Testis (tissue), 5 donors: ENCODE measurements at places on chromosomes 16 and 17. TPM values are rescaled to one million over a fixed set of nuclear protein-coding genes. Genes with fewer than 3 reads are reported as not detected.

Gene TRIM25
- 76.3 TPM for total RNA-seq

Gene TBC1D3I
- total RNA-seq, result 2.2 TPM

Gene MRPL38
- total RNA-seq, result 88.7 TPM

Gene ASPA
- total RNA-seq, result 6.1 TPM

Gene KRT33A
- total RNA-seq, result 0.50 TPM

Gene HSDL1
- total RNA-seq, result 37.9 TPM

Gene MT1M
- total RNA-seq, result 2.2 TPM

Gene TMEM88
- total RNA-seq, result 4.6 TPM

Gene RAB37
- 0.94 TPM for total RNA-seq

Gene CHST4
- total RNA-seq, result 0.56 TPM

Gene KCNH6
- 0.79 TPM for total RNA-seq

Gene TMEM132E
- total RNA-seq, result 3.1 TPM

Gene KLHL10
- total RNA-seq, result 76.3 TPM

Gene ZFHX3
- 19.9 TPM for total RNA-seq

Gene HOXB5
- total RNA-seq, result 0.50 TPM

- no peak for DNase-seq
These were observed 40.6 kb downstream of the MIS12 start for GRCh38 chr17:5526821-5527598.

DNA sequence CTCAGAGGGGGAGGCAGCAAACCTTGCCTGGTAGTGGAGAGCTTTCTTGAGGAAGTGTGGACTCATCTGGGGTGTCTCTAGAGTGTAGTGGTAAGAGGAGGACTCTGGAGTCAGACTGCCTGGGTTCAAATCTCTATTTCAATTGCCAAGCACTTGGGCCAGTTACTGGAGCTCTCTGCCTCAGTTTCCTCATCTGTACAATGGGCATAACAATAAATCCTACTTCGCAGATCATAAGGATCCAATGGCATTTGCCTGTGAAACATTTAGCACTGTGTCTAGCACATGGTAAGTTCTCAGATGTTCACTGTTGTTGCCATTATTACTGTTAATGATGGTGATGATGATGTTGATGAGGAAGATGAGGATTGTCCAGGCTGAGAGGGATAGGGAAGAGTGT, 23.6 kb upstream of the WFDC1 start:
- DNase-seq, result no peak

GRCh38 chr16:57513371-57514102, 22.8 kb downstream of the CCDC102A start:
- no peak for DNase-seq

- DNase-seq, result no peak
These were observed 62.5 kb downstream of the NQO1 start for GRCh38 chr16:69663846-69664245.

DNA sequence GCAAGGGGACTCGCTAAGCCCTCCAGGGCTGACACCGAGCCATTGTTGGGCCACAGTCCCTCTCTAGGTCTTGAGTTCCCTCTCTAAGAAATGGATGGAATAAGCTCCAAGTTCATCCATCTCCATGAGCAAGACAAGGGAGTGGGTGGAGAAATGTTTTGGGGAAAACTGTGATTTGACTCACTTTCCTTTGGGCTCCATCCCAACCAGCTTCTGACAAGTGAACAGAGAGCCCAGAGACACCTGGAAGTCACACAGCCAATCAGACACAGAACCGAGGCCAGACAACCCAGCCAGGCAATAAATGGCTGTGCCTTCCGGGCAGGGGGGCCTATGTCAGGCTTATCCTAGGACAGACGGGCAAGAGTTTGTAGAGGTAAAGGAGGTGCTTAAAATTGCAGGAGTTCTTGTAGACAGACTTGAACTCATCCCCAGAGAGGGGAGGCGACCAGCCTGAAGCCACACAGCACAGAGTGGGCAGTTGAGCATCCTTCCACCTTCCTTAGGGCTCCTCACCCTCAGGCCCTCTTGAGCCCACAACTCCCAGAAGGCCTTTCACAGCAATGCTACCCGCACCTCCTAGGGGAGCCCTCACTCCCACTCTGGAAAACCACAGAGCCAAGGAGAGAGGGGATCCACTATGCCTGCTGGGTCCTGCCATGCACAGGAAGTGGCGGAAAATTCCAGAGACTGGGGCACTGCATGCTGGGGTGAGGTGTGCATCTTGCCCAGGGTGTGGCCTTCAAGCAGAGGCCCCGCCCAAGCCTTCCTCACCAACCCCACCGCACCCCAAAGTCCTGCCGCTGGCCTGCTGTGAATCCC, 9.5 kb upstream of the FAM83G start:
- no peak for DNase-seq

- DNase-seq, result no peak
These were observed 587.6 kb downstream of the CDH11 start for GRCh38 chr16:64534180-64534780.

GRCh38 chr16:86436466-86437185, 73.7 kb upstream of the FOXF1 start:
- DNase-seq, result no peak

DNA sequence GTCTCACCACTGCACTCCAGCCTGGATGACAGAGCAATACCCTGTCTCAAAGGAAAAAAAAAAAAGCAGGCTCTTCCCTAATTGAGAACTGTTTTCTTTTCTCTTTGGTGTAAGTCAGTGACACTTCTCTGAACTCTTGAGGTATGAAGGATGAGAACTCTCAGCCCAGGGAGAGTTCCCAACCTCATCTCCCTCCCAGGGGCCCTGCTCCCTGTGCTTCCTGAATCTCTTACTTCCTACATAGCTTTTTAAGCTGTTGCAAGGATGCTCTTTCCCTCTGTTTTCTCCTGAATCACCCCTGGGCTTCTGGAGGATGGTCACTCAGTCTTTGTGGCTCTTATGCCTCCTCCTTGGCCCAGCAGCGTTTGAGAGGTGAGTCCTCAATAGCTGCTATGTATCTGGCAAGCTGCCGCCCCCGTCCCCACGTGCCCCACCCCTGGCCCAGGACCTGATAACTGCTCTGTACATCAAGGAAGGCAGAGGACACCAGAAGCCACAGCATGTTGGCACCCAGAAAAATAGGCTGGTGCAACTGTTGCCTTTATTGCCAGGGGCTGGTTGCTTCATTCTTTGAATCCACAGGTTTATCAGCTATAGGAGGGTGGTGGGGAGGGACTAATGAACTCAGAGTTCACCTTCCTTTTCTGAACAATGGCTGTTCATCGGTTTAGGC, 24.0 kb downstream of the IGF2BP1 start:
- peak; percentile 11 for DNase-seq

DNA sequence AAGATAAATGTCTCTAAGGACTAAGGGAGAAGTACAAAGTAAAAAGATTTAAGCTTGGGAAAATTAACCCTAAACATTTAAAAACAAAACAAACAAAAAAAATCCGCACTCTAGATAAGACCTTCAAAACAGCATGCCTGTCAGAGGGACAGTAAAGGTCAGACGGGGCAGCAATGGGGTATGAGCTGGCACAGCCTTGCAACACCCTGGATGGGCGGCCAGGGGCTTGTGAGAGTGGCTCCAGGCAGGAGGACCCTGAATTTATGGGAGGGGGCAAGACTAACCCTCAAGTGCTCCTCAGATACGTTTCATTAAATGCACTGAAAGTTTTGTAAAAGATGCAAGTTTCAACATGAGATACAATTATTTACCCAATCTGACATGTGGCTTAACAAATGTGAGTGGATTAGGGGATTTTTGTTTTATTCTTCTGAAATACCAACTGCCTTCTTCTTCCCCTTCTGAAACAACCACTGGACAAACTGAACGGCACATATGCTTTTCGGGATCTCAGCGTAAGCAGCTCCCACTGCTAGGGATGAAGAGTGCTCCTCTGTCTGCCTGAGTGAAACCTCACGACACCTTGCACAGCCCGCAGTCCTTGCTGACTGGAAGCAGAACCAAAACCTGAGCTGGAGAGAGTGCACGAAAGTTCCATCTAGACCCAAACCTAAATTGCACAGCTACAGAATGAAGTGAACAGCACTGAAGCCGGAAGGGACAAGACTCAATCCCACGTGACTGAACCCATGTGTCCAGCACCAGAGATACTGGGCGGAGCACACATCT, 128.4 kb downstream of the ANKRD11 start:
- peak; percentile 56 for DNase-seq

- no peak for DNase-seq
These were observed 47.1 kb downstream of the NACA2 start for GRCh38 chr17:61543786-61544415.

GRCh38 chr16:18983565-18984434, at the start of gene TMC7:
TMC7 (plus strand) TSS chr16:18983934; CDS start chr16:18984064, 130 bp downstream.
- peak; percentile 89 for DNase-seq

DNA sequence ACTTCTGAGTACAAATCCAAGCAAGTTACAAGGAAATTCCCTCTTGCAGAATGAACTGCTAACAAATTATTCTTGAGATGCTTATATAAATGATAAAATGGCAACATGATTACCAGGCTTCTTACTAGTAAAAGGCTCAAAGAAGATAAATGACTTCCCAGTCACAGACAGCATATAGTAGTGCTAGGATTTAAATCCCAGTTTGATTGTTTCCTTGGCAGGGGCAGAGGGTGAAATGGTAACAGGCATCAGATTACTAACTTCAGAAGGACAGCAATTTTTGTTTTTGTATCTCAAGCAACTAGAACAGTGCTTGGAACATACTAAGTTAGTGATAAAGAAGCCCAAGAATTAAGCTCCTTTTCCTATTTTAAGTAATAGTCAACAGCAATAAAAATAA, 102.8 kb downstream of the SSH2 start:
- DNase-seq, result no peak

- no peak for DNase-seq
These were observed 46.8 kb upstream of the DNAH9 start for GRCh38 chr17:11551442-11551841.

GRCh38 chr17:69608808-69609472, 194.4 kb downstream of the MAP2K6 start:
- DNase-seq, result no peak

DNA sequence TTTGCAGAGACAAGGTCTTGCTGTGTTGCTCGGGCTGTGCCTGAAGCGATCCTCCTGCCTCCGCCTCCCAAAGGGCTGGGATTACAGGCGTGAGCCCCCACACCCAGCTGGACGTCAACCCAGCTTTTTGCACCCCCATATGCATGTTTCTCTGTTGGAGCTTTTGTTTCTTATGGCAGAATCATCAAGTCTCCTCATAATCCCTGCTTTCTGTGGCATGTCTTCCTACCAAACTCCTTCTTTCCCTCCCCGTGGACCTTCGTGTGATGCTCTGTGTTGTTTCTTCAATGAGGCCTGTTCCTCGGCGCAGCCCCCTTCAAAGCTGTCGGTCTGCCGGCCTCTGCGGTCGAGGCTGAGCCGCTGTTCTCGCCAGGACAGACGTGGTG, 71.6 kb downstream of the METRNL start:
- no peak for DNase-seq

- no peak for DNase-seq
These were observed 487 bp downstream of the POLG2 start for GRCh38 chr17:64496348-64496785.

GRCh38 chr17:83161298-83162034, 82.1 kb downstream of the METRNL start:
- peak; percentile 15 for DNase-seq

- peak; percentile 67 for DNase-seq
These were observed 10.3 kb downstream of the NT5M start for GRCh38 chr17:17313350-17313991.

GRCh38 chr17:28398280-28398981, 7.6 kb downstream of the SLC46A1 start:
- no peak for DNase-seq
